T47D (cell line): ENCODE measurements at places on chromosomes 7 and 10.

GRCh38 chr10:24708081-24708480, 15.6 kb downstream of the ARHGAP21 start:
- DNase-seq: no peak

GRCh38 chr10:114729103-114729659, 71.1 kb upstream of the ABLIM1 start:
- no peak for DNase-seq

DNA sequence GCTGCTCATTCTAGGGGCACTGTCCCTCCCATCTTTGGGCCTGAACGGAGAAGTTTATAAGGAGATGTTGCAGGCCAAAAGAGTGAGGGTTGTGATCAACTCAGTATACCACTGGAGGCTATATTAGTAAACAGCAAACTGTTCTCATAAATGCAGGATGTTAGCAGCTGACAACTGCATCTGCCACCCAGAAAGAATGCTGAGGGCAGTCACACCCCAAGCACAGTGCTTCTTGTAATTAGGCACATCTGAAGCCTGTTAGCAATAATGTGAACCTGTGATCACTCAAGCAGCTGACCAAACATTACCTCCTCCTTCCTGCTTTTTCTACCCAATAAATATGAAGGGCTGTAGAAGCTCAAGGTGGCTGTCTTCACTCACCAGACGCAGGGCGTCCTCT, 38.4 kb upstream of the ZNF138 start:
- no peak for DNase-seq

DNA sequence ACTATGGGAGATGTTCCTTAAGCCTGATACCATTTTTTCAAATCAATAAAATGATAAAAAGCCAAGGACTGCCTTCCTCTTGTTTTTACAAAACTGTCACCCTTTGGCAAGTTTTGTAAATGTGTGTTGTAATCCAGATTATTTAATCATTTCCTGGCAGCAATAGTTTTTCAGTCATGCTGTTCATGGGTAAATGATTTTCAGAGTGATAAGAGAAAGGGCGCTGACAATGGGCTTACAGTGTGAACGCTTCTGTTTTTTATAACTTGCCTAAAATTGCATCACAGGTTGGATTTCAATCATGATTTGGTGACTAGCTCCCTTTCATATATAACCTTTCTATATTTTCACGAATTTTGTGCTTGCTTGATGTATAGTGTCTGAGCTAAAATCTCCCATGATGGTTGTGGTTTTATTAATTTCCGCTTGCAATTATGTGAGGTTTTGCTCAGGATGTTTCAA, 19.0 kb upstream of the DMBT1 start:
- no peak for DNase-seq
